GOT3 (cell line): ENCODE measurements at places on chromosomes 4 and X.

DNA sequence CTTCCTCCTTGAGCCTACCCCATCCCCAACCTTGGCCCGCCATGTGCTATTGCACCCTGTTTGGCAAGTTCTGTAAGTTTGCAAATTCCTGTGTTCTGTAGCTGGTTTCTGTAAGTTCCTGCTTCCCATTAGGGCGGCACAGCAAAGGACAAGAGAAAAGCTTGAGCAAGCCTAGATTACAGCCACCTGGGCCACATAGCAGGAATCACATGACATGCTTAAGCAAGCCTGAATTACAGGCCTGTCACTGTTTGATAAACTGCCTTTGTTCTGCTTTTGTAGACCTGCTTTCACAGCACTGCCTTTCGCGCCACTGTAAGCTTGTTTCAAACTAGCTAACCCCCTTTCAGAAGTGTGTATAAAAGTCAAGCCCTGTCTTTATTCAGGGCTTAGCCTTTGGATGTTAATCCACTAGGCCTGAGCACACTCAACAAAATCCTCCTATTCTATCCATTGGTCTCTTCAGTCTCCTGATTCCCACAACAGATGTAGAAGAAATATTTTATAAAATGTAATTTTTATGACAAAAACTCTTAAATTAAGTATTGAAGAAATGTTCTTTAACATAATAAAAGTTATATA, 906.8 kb upstream of the NDST4 start:
- no peak for DNase-seq

DNA sequence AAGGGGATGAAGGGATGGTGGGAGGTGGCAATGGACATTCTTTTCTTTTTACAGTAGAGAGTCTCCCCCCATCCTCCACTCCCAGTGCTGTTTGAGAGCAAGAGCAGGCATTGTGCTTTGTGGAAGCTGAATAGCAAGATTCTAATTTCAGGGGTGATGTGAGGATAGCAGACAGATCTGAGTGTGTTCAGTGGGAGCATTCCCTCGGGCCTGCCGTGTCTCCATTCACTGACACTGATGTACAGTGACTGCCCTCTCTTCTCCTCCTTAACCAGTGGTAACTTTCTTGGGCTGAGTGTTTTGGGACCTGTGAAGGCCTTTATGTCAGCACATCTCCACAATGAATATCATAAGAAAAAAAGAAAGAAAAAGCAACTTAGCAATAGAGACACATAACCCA, 396.6 kb upstream of the RPS6KA3 start:
- no peak for DNase-seq

GRCh38 chrX:130049821-130050220, 60.5 kb downstream of the ELF4 start:
- DNase-seq: no peak

DNA sequence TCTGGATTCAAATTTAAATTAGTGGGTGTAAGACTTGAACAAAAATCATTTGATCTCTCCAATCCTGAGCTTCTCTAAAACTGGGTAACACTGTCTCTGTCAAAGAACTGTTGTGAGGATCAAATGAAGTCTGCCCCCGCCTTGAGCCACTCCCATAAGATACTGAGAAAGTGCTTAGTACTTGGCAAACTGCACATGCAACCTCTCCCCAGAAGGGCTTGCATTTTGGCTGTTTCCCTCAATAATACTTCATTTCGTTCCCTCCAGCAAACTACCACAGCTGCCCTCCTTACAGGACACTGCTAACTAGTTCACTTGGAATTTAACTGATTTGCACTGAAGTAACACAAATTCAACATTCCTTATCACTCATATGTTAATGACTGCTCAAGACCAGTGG, 79.8 kb downstream of the APBB2 start:
- DNase-seq: no peak

GRCh38 chr4:56416349-56416748, 19.1 kb downstream of the PPAT start:
- no peak for DNase-seq

GRCh38 chr4:78298618-78299017, 241.5 kb downstream of the FRAS1 start:
- DNase-seq: no peak

- no peak for DNase-seq
Measured at GRCh38 chrX:96566878-96567277, 117.8 kb upstream of the DIAPH2 start.

GRCh38 chr4:14277505-14277904, 650.0 kb upstream of the BOD1L1 start:
- DNase-seq: no peak

DNA sequence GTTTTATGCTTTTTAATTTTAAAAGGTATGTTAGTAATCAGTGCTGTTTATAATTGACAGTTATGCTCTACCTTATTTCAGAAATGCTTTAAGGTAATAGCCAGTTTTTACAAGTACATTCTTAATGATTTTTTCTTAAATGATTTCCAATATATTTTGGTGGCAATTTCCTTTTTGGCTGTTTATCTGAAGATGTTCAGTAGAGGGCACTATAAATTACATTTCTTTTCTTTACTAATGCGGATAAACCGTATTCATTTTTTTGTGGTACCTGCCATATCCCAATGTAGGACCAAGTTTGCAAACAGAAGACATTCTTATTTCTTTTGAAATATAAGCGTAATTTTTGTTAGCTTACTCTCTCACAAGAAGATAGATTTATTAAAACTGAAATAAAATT, 65.4 kb downstream of the CCKAR start:
- no peak for DNase-seq

DNA sequence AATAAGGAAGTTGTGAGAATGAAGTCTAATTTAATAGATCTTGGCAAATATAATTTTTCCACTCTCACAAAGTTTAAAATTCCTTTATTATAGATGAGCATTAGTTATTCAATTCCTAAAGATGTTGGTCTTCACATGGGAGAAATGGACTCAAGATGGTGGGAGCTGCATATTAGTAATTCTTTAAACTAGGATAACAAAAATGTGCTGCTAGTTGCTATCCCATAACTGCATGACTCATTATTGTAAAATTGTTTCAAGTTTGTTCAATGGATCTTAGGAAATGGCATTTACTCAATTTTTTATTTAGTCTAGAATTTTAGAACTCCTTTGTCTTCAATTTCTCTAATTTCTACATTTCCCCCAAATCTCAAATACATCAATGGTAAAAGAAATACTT, 155.8 kb downstream of the ATP10D start:
- DNase-seq: no peak

- DNase-seq: no peak
Measured at GRCh38 chr4:27947302-27947701, 1086.7 kb downstream of the STIM2 start.
